ENCODE measurements at places on chromosomes 4 and X.

- no peak for DNase-seq
Observed at GRCh38 chr4:112510291-112511092, 5.5 kb downstream of the NEUROG2 start.

GRCh38 chr4:175947117-175947722, 118.4 kb upstream of the WDR17 start:
- DNase-seq, result no peak

- no peak for DNase-seq
Observed at GRCh38 chr4:123929565-123929964, 533.0 kb downstream of the SPRY1 start.

DNA sequence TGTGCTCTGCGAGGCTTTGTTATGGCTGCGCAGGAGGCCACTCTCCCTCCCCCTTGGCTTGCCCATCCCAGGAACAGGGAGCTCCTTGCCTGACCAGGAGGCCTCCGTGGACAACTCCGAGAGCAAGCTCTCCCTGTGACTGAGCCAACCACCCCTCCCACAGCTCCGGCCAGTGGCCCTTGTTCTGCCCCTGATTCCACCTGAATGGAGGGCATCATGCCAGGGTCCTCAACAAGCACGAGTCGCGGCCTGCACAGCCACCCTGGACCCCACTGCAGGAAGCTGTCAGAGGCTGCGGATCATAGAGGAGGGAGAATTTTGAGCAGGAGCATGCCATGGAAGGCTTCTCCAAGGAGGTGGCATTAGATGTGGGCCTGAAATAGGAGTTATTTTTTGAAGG, 44.8 kb upstream of the GRPEL1 start:
- DNase-seq, result no peak

- DNase-seq, result no peak
Observed at GRCh38 chrX:118545510-118545909, 49.9 kb downstream of the DOCK11 start.

GRCh38 chr4:138039010-138039409, 203.1 kb downstream of the SLC7A11 start:
- no peak for DNase-seq

GRCh38 chrX:554271-554670, 76.3 kb upstream of the SHOX start:
- no peak for DNase-seq

DNA sequence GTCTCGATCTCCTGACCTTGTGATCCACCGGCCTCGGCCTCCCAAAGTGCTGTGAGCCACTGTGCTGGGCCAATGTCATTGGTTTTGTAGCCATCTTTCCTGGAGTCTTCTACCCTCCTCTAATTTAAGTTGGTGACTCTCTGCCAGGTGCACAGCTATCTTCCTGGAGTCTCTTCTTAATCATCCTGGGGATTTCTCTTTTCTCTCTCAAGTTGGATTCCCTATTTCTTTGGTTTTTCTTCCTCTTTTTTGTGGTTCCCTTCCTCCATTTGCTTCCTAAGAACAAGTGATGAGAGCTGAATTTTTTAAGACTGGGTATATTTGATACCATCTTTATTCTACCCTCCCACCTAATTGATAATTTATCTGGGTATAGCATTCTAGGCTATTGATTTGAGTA, 113.8 kb downstream of the SYNPO2 start:
- DNase-seq, result no peak

DNA sequence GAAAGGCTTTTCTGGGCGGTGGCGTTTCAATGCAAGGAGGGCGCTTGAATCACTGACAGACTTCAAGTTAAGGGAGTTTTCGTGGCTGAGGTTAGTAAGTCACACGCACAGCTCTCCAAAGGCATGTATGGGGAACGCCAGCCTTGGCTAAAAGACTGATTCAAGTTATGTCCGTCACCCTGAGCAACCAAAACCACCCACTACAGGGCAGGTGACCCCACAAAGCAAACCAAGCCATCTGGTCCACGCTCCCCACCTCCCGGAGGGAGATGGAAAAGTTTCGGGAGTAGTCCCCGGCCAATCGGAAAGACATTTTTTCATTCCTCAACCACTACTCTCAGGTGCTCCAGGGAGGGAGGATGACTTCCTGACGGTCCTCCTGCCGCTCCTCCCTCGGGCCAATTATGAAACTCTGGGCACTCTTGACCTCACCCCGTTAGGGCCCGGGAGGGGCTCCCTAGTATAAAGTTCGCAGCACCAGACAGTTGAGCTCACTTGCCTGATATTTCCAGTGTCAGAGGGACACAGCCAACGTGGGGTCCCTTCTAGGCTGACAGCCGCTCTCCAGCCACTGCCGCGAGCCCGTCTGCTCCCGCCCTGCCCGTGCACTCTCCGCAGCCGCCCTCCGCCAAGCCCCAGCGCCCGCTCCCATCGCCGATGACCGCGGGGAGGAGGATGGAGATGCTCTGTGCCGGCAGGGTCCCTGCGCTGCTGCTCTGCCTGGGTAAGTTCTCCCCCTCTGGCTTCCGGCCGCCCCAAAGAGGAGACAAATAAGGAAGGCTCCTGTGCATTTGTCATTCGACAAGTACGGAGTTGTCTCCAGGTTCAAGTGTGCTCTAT, at the start of gene EREG:
Gene EREG (plus strand): TSS at position 494 of the 840 bp plus-strand sequence. CDS start 164 bp downstream, at position 658.
- DNase-seq, result no peak

DNA sequence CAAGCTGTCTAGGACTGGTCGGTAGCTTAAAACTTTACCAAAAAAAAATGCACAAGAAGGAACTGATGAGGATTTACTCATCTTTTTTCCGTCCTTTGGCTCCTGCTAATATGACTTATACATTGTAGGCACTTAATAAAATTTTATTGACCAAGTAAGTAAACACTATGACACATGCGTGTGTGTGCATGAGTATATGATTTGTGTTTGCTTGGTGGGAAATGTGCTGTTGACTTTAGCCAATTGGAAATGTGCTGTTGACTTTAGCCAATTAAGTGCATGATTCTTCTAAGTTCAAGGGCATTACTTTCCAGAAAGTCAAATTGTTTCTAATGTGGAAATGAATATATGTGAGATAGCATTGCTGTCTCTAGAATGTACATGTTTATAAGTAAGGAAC, 78.3 kb downstream of the FIP1L1 start:
- DNase-seq, result no peak

DNA sequence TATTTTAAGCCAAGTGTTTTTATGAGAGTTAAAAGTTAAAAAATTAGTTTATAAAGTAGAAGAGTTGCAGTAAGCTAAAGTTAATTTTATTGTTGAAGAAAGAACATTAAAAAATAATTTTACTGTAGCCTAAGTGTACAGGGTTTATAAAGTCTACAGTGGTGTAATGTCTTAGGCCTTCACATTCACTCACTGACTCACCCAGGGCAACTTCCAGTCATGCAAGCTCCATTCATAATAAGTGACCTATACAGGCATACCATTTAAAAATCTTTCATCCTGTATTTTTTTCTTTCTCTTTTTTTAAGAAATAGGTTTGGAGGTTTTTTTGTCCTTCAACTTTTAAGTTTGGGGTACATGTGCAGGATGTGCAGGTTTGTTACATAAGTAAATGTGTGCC, 87.9 kb upstream of the NR3C2 start:
- DNase-seq, result no peak

- DNase-seq, result no peak
Observed at GRCh38 chrX:145687146-145687545, 130.5 kb upstream of the SLITRK2 start.

- DNase-seq, result peak; percentile 9
Observed at GRCh38 chr4:123443401-123444289, 47.0 kb downstream of the SPRY1 start.

GRCh38 chrX:41478381-41478911, 31.3 kb downstream of the NYX start:
- no peak for DNase-seq

GRCh38 chr4:118076958-118077766, 42.9 kb downstream of the NDST3 start:
- DNase-seq, result peak; percentile 13

DNA sequence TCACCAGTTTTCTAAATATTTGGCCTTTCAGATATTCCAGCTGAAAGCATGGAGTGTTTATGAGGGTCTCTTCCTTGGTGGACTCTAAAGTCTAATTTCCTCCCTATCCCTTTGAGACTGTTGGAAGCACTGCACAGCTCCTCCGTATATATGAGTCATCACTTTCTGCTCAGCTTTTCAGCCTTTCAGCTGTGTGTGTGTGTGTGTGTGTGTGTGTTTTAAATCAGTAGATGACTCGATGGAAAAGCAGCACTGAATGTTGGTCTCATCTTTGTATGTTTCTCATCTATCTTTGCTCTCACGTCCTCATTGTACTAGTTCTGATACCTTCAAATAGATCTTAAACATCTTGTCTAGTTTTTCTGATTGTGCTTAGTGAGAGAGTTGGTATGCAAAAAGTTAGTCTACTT, 81.6 kb downstream of the ZFX start:
- DNase-seq, result no peak

- no peak for DNase-seq
Observed at GRCh38 chrX:66914080-66914479, 275.2 kb upstream of the EDA2R start.

GRCh38 chr4:144653781-144654545, 8.0 kb downstream of the HHIP start:
- no peak for DNase-seq

DNA sequence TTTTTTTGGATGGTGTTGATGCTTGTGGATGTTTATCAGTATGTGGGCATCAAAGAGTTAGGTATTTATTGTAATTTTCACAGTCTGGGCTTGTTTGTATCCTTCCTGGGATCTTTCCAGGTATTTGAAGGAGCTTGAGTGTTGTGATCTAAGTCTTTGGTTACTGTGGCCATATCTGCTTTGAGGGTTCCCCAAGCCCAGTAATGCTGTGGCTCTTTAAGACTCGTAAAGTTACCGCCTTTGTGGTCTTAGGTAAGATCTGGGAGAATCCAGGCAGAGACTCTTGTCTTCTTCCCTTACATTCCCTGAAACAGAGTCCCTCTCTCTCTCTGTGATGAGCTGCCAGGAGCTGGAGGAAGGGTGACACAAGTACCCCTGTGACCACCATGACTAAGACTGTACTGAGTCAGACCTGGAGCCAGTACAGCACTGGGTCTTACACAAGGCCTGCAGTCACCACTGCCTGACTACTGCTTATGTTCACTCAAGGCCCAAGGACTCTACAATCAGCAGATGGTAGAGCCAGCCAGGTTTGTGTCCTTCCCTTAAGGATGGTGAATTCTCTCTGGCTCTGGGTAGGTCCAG, 62.2 kb downstream of the FMR1NB start:
- DNase-seq, result no peak

- DNase-seq, result no peak
Observed at GRCh38 chr4:158826882-158827281, 58.1 kb downstream of the FNIP2 start.

GRCh38 chr4:76982638-76983584, 33.4 kb downstream of the SEPTIN11 start:
- no peak for DNase-seq

GRCh38 chr4:10611673-10612072, 72.9 kb downstream of the CLNK start:
- DNase-seq, result no peak

DNA sequence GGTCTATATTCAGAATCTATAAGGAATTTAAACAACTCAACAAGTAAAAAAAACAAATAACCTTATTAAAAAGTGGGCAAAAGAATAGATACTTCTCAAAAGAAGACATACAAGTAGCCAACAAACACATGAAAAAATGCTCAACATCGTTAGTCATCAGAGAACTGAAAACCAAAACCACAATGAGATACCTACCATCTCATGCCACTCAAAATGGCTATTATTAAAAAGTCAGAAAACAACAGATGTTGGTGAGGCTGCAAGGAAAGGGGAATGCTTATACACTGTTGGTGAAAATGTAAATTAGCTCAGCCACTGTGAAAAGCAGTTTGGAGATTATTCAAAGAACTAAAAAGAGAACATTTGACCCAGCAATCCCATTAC, 201.6 kb downstream of the QDPR start:
- DNase-seq, result no peak

DNA sequence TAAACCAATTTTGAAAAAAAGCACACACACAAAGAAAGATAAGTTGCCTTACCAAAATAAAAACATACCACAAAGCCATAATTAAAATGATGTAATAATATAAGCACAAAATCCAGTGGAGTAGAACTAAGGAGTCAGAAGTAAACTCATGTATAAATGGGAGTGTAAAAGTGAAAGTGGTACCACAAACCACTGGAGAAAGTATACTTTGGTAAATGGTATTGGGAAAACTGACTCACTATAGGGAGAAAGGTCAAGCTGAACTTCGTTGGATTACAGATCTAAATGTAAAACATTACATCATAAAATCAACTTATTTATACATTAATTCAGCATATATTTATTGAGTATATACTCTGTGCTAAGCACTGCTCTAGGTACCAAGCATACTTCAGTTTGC, 46.3 kb upstream of the HHIP start:
- DNase-seq, result no peak

GRCh38 chrX:7054219-7055216, 93.0 kb upstream of the STS start:
- DNase-seq, result no peak

- no peak for DNase-seq
Observed at GRCh38 chrX:151153667-151154066, 22.7 kb upstream of the GPR50 start.

DNA sequence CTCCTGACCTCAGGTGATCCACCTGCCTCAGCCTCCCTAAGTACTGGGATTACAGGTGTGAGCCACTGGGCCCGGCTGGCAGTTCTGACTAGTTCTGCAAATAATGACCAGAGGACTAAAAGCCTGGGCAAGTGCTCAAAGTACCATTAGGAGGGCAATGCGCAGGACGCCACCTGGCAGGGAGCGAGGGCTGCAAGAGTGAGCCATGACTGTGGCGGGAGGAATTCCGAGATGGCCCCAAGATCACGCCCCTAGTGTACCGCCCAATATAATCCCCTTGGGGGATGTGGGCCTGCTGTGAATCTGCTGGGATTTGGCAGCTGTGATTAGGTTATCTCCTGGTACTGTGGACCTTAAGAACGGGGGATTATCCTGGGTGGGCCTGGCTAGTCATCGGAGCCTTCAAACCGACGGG, 26.2 kb upstream of the GPR78 start:
- DNase-seq, result no peak

GRCh38 chr4:176791591-176792325, 964 bp downstream of the VEGFC start:
- DNase-seq, result no peak

GRCh38 chr4:118911238-118911703, 22.6 kb downstream of the SYNPO2 start:
- DNase-seq, result no peak

DNA sequence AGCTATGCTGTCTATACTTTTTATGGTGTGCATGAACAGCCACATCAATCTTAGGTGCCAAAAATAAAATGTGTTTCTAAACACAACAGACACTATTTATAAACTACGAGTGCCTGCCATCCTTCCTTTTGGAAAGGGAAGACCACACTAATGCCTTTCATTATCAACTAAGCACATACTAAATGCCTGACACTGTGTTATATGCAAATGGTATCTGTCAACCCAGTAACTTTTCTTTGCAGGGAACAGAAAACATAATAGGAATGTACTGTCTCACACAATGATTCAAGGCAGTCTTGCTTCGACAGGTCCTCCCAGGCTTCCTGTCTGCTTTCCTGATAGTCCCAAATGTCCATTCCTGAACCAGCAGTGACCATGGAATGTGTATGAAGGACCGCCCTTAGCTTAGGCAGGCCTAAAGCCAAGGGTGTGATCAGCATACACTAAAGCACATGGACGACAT, 43.8 kb downstream of the ADGRA3 start:
- DNase-seq, result no peak

All from NT2/D1 (cell line).